ENCODE measurements at places on chromosomes 3 and 15.

DNA sequence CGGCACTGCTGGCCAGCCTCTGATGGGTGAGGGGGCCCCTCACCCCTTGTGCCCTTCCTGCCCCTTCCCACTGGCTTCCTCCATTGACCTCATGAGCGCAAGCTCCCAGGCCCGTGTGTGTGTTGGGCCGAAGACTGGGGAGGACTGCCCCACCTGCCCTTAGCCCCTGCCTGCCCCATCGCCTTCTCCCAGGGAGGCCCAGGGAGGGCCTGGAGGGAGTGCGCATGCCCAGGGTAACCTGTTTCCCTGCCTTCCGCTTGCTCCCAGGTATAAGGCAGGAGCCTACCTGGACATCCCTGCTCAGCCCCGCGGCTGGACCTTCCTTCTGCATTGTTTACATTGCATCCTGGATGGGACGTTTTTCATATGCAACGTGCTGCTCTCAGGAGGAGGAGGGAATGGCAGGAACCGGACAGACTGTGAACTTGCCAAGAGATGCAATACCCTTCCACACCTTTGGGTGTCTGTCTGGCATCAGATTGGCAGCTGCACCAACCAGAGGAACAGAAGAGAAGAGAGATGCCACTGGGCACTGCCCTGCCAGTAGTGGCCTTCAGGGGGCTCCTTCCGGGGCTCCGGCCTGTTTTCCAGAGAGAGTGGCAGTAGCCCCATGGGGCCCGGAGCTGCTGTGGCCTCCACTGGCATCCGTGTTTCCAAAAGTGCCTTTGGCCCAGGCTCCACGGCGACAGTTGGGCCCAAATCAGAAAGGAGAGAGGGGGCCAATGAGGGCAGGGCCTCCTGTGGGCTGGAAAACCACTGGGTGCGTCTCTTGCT, 8.8 kb downstream of the DLL4 start:
- DNase-seq, result peak; percentile 57

DNA sequence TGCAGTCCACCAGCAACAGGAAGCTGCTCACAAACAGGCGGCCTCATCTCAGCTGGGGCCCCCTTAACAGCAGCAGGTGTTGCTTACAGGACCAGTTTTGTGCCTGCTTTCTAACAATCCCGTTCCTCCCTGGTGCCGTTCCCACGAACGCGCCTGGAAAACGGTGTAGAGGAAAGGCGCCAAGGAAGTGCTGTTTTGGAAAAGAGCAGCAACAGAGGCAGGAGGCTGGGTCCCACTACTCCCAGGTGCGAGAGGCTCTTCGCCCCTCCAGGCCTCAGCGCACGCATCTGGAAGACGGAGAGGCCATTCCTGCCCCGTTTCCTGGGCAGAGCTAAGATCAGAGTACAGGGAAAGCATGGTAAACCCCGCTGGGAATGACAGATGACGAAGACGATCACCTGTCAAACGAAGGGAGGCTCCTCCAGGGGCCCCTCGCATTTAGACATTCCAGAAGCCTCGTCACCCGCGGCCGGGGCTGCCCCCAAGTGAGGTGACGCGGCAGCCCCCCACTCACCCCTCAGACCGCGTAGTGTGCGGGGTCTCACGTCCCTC, 603 bp downstream of the SCAPER start:
- DNase-seq, result peak; percentile 74

GRCh38 chr15:40867199-40867598, 6.8 kb downstream of the RHOV start:
- DNase-seq, result no peak

GRCh38 chr3:175003590-175003989, 144.5 kb downstream of the NAALADL2 start:
- peak; percentile 17 for DNase-seq

GRCh38 chr3:141255137-141255845, 23.7 kb downstream of the PXYLP1 start:
- no peak for DNase-seq

GRCh38 chr3:142228964-142229363, 3.6 kb upstream of the GK5 start:
- DNase-seq, result no peak

DNA sequence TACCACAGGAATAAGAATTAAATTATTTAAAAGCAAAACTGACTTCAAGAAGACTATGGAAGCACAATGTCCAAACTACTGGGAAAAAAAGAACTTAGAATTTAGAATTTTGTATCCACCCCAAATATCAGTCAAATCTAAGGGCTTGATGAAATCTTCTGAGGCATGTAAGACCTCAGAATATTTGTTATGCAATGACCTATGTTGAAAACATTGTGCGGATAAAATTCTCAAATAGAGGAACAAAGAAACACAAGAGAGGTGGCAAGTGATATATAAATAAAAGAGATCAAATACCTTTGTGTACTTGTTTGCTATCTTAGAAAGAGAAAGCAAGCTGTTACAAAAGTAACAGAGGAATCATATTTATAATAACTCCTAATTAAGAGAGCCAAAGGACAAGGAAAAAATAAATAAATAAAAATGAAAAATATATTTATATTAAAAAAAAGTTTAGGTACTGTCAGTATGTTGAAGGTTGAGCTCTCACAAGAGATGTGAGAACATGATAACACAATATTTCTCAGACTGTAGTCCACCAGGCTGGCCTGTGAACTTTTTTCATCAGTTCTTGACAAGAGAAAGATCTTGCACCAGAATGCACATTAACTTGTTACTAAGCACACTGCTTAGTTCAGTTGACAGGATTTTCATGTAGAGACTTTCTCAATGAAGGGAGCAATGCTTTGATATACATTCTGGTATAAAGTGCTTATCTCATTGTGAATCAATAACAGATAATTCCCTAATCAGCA, 50.0 kb downstream of the CPA3 start:
- no peak for DNase-seq

GRCh38 chr3:55934771-55935170, 447.7 kb upstream of the WNT5A start:
- no peak for DNase-seq

- no peak for DNase-seq
These were observed 16.3 kb downstream of the ARL8B start for GRCh38 chr3:5138214-5138981.

GRCh38 chr3:134378818-134379217, 4.6 kb upstream of the AMOTL2 start:
- no peak for DNase-seq

DNA sequence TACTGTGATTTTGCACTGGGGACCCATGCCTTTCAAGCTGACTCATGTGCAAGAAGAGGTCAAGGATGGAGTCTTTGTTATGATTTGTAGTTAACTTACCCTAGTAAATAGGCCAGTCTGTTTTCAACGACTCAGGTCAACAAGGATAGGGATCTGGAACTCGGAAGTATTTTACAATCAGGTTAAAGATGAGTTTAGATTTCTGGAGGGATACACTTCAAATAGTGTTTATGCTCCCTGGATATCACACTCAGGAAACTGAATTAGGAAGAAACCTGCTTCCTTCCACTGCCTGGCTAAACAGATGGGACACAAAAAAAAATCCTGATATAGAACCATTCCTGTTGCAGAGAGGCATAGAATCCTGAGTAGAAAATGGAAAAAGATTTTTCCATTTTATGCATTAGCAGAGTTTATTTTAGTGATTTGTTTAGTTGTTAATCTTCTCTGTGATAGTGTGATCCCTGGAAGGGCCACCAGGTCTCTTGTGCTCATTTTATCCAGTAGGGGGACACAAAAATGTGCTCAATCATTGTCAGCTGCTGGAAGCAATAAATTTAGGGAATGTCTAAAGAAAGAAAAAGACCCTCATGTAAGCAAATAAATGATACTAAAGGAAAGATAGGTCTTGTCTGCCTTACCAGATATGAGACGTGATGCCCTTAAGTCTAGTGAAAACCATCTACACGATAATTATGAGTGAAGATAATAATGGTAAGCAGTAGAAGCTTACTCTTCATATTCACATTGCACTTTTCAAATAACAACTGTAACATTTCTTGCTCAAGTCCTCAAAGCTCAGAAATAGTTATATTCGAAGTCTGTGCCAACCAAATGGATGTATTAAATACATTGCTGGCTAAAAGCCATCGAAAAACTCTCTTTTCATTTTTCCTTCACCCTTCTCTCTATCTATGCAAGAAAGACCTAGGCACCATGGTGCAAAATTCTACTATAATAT, 452.1 kb upstream of the KCNMB2 start:
- DNase-seq, result peak; percentile 31

- no peak for DNase-seq
These were observed 11.6 kb upstream of the CLDN18 start for GRCh38 chr3:137998121-137999042.

GRCh38 chr3:18438586-18438985, 13.4 kb upstream of the SATB1 start:
- DNase-seq, result no peak

DNA sequence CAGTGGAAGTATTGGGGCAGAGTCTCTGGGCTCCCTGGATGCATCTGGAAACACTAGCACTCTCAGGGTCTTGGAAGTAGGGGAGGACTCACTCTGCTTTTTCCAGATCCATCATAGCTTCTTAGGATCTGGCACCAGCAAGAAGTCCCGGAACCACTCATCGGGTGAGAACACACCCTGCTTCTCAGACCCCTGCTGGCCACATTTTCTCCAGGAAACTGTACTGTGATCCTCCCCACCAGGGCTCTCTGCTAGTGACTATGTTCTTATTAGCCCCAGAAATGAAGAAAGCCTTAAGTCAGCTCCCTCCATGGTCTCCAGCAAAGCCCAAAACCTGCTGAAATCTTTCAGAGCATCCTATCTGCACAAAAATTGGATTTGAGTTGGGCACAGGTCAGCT, 197.3 kb upstream of the GADL1 start:
- DNase-seq, result no peak

DNA sequence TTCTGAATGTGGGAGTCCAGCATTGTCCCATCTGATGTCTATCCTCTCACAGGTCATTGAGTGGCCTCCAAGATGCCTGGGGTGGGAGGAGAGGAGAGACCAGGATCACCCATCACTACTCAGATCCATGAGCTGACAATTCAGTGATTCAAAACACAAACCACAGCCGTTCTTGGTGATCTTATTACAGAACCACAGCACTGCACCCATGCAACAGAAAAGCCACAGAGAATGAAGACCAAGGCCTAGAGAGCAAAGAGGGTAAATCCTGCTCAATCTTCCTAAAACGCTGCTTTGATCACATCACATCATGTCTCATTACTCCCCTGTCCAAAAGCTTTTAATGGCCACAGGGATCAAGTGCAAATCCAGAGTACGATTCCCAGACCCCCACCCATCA, 23.5 kb downstream of the ANP32A start:
- no peak for DNase-seq

DNA sequence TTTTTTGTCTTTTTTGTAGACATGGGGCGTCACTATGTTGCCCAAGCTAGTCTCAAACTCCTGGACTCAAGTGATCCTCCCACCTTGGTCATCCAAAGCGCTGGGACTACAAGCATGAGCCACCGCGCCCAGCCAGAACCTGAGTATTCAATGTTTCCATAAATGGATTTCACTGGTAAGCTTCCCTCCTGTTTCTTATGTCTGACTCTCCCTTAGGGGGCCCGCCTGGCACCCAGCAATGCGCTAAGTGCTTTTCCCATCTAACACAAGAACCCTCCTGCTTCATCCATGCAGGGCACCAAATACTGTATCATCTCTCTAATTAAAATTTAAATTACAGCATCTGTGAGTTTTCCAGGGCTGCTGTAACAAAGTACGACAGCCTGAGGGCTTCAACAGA, 44.9 kb downstream of the KLF15 start:
- no peak for DNase-seq

DNA sequence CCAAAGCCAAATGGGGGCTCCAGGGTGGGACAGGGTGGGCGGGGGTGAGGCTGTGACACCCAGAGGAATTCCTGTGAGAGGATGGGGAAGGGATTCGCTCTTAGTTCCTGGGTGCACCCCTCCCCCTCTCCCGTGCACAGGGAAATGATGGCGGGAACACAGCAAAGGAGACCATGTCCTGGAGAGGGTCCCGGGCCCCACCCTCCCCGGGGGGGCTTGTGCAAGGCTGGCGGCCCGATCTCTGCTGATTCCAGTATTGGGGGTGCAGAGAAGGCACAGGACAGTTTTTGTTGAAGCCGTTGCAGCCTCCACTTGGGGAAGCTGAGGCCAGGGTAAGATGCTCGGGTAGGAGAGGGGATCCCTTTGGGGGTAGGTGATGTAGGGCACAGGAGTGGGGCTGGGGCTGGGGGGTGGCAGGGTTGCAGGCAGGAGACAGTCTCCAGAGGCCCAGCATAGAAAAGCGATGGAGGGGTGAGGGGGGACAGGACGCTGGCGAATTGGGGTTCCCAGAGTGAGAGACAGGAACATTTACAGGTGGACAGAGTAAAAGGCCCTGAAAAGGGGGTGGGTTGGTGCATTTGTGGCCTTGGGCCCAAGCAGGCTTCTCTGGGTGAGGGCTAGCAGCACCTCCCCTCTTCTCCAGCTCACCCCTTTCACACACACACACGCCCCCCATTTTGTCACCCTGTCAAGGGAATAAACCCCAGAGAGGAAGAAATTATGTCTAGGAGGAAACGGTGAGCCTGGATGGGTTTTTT, 38.5 kb downstream of the HMCES start:
- peak; percentile 37 for DNase-seq

GRCh38 chr3:58414538-58415197, 19.0 kb downstream of the PDHB start:
- peak; percentile 62 for DNase-seq

DNA sequence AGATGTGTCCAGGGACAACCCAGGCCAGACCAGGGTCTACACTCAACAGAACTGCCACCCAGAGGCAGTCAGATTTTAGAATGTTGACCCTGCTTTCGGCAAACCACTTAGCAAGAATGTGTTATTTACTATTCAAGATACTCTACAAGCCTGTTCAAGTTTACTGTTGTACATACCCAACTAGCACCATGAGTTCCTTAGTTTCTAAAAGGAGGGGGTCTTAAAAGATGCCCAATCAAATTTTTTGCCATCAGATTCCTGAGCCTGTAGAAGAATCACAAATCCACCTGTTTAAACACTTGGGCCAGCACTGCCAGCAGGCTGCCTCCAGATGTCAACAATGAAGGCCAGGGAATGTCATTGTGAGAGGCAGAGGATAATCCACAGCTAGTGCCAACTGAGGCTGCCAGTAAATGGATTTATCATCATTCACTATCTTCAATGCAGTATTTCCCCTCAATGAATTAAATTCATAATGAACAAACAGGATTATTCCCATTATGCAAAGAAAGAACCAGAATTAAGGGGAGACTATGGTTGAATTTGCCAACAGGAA, 43.5 kb upstream of the SNRPA1 start:
- DNase-seq, result no peak

GRCh38 chr3:18593231-18593630, 168.1 kb upstream of the SATB1 start:
- no peak for DNase-seq

- peak; percentile 24 for DNase-seq
These were observed 259.8 kb upstream of the WNT5A start for GRCh38 chr3:55746808-55747413.

- DNase-seq, result no peak
These were observed 280.4 kb downstream of the SLC9A9 start for GRCh38 chr3:143567823-143568222.

DNA sequence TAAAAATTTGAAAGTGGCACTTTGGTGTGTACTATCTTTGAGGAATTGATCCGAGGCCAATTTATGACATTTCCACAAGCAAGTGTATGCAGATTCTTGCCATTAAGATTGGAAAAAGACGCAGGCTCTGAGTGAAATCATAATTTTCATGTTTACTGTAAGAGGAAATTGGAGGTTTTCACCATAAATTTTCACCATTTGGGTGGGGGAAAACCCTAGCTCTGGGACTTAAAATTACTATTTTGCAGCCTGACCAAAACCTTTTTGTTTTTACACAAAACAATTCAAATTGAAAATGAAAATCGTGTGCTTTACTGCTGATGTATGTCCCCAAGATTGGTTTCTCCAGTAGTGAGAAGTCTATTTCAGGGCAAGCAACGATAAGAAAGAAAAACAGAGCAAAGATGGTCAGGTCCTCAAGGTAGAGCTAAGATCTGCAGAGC, 282.6 kb downstream of the FOXP1 start:
- DNase-seq, result no peak

Data from NCI-H524 (cell line).